ENCODE measurements at places on chromosomes 12 and 14.

- peak; percentile 87 for DNase-seq
Observed at GRCh38 chr14:101072945-101073597, 169.5 kb upstream of the RTL1 start.

DNA sequence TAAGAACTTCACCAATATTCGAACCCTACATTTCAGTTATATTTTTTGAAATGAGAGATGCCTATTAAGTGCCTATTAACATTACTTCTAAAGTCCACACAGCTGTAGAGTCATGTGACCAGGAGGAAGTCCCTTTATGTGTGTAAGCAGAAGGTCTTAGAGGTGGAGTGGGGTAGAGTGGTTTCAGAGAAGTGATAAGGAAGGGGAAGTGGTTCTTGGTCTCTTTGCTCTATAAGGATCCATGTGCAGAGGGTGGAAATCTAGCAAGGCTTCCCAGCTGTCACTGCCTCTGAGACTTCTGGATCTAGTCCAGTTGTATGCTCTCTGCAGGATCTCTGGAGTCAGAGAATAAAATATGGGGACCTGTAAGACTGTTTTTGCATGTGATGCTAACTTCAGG, 673.9 kb downstream of the FLRT2 start:
- DNase-seq: no peak

DNA sequence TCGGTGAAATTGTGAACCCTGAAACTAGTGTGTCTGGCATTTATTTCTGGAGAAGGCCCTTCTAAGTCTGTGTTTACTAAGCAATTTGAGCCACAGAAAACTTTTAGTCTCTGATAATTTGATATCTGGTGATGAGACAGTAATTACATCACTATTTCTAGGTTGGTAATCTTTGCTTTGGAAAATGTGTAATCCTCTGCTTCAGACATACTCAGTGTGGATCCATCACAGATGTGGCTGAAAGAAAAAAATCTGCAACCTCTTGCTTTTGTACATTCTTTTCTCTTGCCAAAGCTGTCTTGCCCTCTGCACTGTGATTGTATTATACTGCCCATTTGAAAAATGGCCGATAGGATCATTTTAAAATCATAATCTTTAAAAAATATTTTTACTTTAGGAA, 78.1 kb downstream of the PELI2 start:
- DNase-seq: peak; percentile 29

DNA sequence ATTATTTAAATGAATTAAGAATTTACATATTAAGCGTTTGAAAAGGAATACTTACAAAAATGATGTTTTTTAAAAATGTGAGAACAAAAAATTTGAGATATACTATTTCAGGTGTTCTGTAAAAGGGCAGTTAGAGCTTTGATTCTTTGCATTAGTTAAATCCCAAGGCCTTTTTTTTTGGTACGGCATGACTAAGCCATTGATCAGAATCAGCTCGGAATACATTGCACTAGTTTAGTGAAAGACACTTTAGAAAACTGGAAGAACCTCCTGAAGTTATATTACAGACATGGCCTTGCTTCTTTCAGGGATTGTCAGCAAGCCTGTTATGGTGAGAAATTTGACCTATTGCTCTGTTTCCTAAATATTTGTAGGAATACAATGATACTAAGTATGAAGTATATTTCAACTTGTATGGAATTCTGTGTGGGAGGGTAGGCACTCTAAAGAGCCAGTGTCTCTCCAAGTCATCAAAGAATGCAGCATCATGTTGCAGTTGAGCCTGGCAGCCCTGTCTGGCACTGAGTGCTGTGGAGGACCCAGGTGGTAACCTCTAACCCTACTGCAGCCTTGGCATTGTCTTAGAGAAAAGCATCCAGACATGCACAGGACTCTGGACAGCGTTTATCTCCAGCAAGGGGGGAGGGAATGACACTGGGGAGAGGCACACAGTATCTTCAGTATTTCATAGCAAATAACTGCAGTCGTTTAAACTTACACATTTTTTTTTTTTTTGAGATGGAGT, 1.5 kb downstream of the KLC1 start:
- DNase-seq: no peak

DNA sequence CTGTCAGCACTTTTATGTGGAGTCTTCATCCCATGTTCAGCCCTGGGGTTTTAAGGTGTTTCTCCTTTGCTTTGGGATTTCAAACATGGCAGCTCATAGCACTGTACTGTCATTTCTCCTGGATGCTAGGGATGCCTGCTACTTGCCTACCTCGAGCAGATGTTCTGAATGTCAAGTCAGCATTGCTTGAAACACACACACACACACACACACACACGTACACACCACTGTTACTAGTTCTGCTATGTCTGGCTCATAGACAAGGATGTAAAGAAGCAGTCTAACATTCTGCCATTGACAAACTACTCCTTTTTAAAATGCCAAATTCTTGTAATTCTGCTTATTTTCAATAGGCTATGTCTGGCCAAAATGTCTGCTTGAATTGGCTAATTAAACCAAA, 72.7 kb downstream of the SAMD4A start:
- no peak for DNase-seq

DNA sequence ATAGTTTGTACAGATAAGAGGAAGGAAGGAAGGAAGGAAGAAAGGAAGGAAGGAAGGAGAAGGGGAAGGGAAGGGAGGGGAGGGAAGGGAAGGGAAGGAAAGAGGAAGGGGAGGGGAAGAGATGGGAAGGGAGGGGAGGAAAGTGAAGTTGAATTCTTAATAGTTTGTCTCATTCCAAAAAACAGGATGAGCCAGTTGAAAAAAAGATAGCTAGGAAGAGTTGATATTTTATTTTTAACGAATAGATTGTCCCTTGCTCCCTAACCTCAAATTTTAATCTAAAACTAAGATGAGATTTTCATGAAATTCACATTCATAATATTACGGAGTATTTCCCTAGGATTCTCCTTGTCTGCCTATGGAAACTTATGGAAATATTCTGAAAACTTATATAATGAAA, 80.7 kb downstream of the ZFC3H1 start:
- no peak for DNase-seq

DNA sequence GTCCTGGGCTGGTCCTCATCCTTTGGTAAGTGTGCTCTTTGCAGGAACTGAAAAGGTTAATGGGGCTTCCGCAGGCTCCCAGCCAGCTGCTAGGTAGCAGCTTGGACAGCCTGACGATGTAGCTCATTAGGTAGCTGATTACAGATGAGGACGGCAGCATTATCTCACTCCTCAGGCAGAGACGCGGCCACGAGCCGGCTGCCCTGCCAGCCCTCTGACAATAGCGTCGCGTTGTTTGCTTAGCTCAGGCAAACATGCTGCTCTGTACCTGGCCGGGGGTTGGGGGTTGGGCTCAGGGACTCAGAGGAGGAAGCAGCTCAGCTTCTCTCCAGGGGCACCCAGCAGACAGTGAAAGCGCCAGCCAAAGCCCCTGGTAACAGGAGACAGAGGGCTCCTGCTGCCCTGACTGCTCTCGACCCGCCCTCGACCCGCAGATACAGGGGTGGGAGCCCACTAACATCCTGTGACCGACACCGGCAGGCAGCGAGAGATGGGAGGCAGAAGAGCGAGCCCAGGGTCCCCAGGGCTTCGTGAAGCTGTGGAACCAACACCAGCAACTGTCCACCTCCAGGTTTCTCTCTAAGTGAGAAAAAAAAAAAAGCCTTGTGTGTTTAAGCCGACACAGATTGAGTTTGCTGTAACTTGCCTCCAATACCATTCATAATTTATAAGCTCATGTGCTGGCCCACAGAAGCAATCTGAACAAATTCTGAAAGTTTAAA, 53.4 kb upstream of the DLK1 start:
- no peak for DNase-seq

DNA sequence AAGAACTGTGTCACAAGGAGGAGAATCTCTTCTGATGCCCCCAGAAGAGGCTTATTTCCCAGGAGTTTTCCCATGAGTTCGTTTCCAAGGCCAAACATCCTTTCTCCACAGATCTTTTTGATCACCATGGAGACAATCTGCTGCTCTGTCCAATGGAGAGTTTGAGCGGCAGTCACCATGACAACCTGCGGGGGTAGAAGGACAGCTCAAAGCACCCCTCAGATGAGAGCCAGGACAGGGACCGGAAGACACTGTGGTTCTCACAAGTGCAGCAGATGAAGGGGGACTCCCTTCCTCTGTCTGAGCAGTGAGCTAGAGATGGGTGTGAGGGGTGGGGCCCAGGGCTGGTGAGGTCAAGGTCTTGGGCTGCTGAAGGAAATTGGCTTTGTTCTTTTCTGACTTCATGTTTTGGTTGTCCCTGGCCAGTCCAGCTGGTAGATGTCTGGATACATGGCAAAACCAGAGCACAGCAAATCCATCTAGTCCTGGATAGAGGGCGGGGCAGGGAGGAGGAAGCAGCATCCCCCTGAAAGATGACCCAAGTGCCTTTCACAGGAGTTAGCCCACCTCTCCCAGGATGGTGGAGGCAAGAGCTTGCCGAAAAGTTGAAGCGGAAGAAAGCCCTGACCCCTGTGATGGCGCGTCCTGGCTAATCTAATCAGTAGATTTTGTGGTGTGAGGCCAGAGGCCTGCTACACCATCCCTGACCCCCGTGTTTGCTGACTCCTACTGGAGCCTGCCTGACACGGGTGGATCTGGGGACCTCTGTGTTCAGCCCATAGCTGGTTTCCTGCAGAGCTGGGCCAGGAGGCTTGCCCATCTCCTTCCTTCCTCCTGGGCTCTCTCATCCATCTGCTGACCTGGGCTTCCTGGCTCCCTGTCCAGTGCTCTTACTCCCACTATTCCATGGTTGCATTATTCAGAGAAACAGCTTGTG, 24.4 kb downstream of the DHRS2 start:
- DNase-seq: no peak

GRCh38 chr14:50978529-50978871, 34.2 kb upstream of the PYGL start:
- no peak for DNase-seq

DNA sequence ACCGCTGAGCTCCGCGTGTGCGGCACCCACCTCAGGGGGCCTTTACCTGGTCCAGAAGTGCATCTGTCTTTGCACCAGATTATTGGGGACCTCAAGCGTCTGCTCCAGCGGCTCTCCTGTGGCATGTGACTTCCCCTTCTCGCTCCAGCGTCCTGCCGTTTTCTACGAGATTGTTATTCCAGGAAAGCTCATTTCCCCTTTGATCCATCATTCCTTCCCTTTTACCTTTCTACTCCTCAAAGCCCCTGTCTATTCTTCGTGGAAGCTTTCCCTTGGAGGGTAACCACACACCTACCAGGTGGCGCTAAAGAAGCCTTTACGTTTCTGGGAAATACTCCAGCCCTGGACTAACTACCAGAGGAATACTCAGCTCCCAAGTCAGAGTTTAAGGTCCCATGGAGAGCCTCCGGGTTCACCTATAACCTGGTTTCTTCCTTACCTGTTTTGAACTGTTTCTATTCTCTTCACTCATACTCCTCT, 1.5 kb downstream of the FKBP4 start:
- DNase-seq: no peak

DNA sequence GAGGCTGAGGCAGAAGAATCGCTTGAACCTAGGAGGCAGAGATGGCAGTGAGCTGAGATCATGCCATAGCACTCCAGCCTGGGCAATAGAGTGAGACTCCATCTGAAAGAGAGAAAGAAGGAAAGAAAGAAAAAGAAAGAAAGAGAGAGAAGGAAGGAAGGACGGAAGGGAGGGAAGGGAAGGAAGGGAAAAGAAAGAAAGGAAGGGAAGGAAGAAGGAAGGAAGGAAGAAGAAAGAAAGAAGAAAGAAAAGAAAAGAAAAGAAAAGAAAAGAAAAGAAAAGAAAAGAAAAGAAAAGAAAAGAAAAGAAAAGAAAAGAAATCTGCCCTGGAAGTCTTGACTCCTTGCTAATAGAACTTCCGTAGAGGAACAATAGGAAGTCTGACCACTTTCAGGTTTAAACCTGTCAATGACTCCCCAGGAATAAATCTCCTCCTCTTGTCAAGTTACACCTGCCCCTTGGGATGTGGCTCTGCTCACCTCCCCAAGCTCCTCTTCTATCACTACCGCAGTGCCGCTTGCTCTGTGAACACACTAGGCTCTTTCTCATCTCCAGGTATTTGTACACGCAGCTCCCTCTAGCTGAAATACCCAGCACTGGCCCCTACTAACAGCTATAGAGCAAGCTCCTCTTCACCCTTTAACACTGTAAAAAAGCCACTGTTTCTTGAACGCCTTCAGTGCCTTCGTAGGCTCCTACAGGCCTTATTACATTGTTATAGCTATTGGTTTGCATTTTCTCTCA, 773.1 kb upstream of the TBX3 start:
- DNase-seq: no peak

DNA sequence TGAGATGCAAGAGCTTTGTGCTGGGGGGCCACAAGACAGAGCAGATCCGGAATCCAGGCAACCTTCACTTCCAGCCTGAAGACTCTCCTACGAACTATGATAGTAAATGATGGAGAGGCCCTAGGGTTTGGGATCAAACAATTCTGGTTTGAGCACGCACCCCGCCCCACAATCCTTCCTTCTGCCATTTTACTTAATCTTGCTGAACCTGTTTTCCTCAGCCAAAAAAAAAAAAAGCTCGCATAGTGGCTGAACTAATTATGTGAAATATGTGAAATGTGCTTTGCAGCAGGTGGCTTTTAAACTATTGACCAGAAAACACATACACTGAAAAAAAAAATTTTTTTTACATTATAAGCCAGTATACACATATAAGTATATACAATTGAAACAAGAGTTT, 667 bp upstream of the ITFG2 start:
- DNase-seq: no peak

- peak; percentile 33 for DNase-seq
Observed at GRCh38 chr14:51783765-51784164, 76.6 kb upstream of the GNG2 start.

GRCh38 chr12:95790917-95791849, 619 bp upstream of the NTN4 start:
- DNase-seq: no peak

DNA sequence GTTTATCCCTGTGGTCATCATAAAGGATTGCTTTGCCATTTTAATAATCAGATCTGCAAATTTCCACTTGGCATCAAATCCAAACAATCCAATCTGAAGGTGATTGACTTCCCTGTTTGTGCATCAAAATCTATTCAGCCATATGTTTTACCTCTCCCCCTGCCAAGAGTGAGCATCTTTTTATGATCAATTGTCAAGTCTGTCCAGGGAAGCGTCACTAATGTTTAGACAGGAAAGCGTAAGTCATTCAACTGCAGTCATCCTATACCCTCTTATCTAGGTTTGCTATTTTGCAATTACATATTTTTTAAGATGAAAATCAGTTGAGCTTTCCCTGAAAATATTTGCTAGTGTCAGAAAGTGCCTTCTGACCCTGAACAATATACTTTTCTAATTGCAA, 1224.1 kb upstream of the SEL1L start:
- no peak for DNase-seq

Measured in AG09309 (cell line).